RCC 7860 (cell line): ENCODE measurements at places on chromosomes 1 and 21.
A peak's percentile ranks its signal among the peaks of the same experiment; 100 is the strongest.

DNA sequence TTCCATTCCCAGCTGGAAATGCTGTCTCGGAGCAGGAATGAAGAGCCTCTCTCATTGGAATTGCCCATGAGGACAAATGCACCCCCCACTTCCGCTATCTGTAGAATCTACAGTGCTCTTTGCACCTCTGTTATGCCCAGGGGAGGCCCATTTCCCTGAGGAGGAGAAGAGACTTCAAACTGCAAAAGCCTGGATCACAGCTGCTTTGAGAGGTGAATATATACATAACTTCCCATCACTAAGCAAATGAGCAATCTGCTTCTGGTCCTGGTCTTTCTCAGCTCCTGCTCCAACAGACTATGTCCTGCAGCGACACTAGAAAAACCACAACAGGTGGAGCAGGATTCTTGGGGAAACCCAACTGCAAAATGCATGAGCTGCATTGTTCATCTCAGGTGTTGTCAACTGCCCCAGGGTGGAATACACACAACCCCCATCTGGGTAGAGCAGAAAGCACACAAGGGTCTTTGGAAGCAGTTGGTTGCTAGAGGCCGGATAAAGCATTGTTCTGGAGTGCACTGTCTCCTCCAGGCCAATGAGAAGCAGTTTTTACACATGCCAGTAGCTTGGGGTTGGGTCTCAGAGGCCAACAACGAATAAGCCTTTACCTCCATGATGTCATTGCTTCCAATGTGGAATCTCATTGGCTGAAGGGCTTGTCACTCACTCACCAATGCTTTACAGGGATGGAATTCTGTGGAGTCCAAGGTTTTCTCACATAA, 67.7 kb upstream of the RAB4A start:
- no peak for DNase-seq

DNA sequence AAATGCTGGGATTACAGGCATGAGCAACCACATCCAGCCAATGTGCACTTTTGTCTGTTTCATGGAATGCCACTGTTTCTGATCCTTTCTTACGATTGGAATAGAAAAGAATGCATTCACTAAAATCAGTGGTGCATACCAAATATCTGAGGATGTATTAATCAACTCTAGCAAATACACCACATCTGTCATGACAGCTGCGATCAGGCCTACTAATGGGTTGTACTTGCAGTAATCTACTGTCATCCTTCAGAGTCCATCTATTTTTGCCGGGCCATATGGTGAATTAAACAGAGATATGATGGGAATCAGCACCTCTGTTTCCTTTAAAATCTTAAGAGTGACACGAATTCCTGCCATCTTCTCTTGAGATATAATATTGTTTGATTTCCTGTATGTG, 8.5 kb upstream of the USP1 start:
- DNase-seq = no peak

DNA sequence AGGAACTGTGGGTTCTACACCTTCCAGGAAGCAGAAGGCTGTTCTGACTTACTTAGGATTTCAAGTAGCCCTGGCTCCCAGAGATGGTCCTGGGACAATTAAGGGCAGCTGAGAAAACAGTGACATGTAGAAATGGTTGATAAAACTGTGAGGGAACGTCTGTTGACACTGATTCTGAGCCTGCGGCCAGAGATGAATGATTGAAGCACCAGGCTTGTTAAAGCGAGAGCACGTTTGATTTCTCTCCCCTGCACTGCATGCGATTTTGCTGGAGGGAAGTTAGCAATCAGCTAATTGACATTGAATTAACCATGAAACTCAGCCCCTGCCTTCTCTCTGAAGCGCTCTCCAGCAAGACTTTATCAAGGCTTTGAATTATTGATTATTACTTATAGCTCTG, 29.9 kb upstream of the POU3F1 start:
- no peak for DNase-seq

DNA sequence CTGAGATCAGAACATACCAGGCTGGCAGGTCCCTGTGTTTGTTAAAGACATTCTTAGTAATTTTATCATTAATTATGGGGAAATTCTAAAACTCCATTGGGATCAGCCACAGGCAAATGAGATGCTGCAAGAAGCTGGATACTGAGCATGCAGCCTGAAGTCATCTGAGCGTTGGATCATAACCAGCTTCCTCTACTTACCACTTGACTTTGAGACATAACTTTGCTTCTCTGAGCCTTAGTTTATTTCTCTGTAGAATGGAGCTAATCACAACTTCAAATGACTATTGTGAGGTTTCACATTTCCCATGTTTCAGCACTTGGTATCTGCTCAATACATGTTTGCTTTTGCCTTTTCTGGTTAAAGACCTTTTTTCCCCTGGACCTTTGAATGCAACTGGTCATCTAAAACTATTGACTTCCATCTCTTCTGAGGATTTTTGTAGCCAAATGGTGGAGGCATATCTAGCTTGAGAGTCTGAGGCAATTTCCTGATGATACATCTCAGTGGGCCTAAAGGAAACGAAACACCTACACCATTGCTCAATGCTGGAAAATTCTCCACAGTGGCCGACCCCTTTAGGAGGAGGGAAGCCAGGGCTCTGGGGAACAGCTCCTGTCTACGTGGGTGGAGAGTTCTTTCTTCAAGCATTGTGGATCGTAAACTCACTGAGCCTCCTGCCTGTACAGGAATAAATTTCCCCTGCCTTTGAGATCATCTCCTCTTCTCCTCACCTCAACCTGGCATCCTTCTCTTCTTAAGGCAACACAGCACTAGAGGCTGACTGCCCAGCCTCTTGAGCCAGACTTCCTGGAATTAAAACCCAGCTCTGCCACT, 109.1 kb upstream of the HOOK1 start:
- DNase-seq = peak; percentile 5

DNA sequence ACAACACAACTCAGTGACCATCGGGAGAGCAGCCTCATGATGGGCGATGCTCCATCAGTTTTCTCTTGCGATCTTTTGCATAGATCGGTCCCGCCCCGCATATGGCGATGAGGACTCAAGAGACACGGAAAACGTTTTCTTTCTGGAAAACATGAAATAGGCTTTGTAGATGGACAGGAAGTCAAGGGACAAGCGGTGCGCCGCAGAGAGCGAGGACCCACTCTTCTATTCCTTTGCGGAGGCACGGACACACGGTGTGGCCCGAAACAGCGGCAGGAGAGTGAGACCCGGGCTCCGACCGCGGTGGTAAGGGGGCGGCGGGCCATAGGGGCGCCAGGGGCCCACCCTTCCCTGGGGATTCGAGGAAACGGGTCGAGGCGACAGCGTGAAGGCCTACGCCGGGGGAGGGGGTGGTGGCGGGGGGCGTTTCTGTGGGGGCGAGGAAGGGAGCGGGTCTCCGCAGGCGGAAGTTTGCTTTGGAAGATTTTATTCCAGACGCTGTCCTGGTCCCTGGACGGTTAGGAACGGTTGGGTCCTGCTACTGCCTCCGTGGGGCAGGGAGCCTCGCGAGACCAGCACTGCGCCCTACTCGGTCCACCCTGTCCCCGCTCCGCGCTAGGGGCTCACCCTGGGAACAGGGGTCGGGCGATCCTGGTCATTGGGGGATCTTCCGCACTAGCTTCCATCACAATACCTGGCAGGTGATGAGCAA, 796 bp upstream of the TDRKH start:
- DNase-seq = no peak

DNA sequence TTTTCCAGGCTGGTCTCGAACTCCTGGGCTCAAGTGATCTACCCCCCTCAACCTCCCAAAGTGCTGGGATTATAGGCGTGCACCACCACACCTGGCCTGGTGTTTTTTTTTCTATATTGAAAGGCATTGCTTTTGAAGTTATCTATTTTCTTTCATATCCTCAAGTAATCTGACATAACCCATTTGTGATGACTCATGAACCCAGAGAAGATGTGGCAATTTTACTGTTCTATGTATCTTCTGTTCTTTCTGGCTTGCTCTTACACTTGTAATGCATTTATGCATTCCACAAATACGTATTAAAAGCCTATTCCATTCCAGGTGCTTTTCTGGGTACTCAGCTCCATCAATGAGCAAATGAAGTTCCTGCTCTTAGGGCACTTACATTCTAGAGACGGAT, 29.9 kb upstream of the ERRFI1 start:
- DNase-seq = peak; percentile 29

GRCh38 chr1:109931911-109932636, 21.4 kb downstream of the CSF1 start:
- no peak for DNase-seq

- DNase-seq = no peak
Observed at GRCh38 chr1:32111040-32111623, 3.3 kb downstream of the KPNA6 start.

DNA sequence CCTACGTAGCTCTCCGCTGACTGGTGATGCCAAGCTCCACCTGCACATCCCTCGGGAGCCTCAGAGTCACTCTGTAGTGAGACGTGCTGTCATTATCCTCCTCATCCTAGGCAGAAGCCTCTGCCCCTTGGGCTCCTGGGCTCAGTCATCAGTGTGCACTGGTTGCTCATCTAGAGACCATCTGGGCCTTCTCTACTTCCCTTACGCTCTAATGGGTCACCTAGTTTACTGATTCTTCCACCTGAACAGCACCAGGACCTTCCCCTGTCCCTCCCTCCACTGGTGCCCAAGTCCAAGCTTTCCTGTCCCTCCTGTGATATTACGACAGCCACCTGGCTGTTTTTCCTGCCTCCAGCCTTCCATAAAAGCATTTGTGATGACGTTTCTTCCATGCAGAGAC, 136.1 kb upstream of the ERRFI1 start:
- DNase-seq = no peak

- peak; percentile 96 for DNase-seq
Observed at GRCh38 chr1:94622757-94623156, 81.2 kb upstream of the F3 start.

- DNase-seq = peak; percentile 66
Observed at GRCh38 chr1:95116580-95117206, 462 bp upstream of the TLCD4 start.

- DNase-seq = no peak
Observed at GRCh38 chr1:229863651-229864545, 203.1 kb upstream of the GALNT2 start.

- DNase-seq = no peak
Observed at GRCh38 chr1:57360846-57361407, 62.9 kb downstream of the DAB1 start.

DNA sequence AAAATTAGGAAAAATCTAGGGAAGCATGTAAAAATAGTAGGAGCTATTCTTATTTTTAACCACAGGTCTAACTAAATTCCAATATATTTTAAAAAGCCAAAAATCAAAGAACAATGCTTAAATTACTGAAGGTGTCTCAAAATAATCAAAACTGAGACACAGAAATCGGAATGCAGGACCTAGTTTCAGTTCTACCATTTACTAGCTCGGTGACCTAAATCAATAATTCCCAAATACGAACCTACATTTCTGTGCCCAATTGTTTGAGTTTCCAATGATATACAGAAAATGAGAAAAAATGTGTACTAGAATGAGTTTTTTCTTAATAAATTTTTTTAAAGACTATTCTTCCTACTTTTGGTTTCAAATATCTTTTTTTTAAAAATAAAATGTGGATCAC, 37.4 kb downstream of the ANKRD13C start:
- DNase-seq = no peak

GRCh38 chr1:215637041-215637573, 70.0 kb downstream of the KCTD3 start:
- no peak for DNase-seq

DNA sequence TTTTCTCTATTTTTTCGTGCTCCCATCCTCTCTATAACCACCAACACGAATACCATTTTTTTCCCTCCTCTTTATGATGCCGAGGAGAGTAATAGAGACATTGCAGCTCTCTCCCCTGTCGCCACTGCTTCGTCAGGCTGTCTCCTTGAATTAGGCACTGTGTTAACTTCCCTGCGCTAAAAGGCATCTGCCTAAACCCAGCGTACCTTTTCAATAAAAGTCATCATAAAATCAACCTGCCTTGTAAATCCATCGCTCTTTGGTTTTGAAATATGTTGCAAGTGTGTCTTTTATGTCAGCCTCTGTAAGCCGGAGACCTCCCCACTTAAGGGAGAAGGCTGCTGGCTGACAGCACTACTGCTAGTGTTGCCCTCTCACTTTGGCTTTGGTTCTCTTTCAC, 8.7 kb downstream of the RNF220 start:
- no peak for DNase-seq

- DNase-seq = peak; percentile 45
Observed at GRCh38 chr1:225453797-225454648, 26.2 kb upstream of the LBR start.

DNA sequence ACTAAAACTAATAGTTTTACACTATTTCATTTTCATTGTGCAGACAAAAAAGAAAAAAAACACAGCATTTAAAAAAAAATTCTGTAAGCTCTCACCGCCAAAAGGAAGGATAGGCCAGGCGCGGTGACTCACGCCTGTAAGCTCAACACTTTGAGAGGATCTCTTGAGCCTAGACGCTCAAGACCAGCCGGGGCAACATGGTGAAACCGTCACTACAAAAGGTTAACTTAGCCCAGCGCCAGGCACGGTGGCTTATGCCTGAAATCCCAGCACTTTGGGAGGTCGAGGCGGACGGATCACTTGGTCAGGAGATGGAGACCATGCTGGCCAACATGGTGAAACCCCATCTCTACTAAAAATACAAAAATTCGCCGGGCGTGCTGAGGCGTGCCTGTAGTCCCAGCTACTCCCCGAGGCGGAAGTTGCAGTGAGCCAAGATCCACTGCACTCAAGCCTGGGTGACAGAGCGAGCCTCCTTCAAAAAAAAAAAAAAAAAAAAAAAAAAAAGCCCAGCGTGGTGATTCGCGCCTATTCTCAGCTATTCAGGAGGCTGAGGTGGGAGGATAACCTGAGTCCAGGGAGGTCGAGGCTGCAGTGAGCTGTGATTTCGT, 14.3 kb upstream of the SPEN start:
- DNase-seq = no peak

DNA sequence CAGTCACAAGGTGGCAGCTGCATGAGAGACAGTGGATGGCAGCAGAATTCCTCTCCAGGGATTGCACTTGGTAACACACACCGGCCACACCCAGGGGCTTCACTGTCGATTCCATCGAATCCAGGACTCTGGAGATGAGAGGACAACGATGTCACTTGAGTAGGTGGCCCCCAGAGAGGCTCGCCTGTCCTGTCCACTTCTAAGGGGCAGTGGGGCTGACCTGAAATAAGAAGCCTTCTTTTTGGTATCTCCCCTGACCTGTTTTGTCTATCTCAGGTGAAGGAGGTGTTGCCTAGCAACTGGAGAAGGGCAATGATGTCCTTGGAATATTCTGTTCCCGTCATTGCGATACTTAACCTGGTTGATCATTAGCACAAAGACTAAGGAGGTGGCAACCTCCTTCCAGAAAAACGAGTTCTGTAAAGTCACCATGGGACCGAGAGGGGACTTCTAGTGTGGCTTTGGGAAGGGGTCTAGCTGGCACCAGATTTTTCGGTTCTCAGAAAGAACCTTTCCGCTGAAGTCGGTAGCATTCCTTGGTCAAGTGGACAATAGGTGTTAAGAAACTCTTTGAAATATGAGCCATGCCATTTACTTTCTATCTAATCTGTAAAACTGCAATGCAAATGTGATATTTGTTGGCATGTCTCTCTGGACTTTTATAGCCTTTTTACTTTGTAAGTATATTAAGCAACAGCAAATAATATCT, 85.2 kb upstream of the TMPRSS2 start:
- no peak for DNase-seq
